GM12878 (cell line): ENCODE measurements at places on chromosomes 2 and 18.

DNA sequence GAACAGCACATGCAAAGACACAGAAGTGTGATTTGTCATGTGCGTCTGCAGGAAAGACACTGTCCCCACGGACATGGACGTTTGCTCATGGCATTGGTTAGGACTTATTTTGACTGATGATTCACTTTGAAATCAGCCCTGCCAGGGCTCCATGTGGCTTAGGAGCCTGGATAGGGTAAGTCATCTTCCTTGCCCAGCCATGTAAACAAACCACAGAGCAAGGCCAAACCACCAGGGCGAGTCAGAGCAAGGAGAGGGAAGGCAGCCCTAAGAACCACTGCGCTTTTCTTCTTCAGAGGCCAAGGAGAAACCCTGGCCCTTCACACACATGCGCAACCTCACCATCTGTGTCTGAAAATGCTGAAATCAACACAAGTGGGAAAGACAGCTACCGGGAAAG, 88.8 kb downstream of the GFPT1 start:
- DNase-seq: no peak

DNA sequence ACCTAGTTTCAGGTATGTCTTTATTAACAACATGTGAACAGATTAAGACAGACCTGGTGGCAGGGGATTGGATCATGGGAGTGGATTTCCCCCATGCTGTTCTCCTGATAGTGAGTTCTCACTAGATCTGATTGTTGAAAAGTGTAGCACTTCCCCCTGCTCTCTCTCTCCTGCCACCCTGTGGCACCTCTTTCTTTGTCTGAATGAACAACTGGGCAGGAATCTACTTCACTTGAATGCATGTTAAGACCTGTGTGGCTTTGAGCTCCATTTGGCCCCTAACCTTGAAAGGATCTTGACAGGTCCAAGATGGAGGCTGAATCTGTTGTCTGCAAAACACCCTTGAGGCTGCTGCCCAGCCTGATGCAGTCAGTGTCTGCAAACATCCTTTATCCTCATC, 194.4 kb downstream of the RNF144A start:
- DNase-seq: no peak

DNA sequence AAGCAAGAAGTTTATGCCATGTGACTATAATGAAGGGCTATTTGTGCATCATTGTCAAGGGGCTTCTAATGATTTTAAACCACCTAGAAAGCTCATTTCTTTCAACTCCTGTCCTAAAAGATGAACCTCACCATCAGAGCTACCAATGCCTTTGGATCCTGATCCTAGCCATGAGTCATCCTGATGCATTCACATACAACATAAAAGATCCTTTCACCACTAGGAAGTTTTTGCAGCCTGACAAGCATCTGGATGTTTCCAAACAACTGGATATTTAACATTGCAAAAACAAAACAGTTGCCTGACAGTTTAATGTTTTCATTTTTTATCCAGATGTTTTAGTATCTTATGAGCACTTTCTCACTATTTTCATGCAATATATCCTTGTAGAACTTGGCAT, 425.3 kb downstream of the MBD2 start:
- DNase-seq: no peak

- DNase-seq: no peak
These were observed 4.5 kb downstream of the STK17B start for GRCh38 chr2:196166876-196167275.

DNA sequence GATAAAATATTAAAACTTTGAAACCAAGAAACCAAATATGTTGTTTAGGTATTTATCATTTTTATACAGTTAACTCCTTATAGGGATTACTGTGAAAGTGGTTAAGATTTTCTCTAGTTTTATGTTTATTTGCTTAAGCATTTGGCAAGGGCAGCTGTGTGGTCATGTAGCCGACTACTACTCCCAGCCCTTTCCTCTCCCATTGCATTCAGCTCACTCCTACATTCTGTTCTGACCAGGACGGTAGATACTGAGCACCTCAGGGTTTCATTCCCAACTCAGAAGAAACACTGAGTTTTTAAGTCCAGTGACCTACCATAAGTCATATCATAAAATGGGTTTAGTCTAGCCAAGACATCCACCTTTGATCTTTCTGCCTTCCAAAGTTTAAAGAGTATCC, 19.8 kb downstream of the FZD5 start:
- DNase-seq: no peak

- no peak for DNase-seq
These were observed 34.0 kb upstream of the SPTBN1 start for GRCh38 chr2:54422072-54422581.

- no peak for DNase-seq
These were observed 67.0 kb downstream of the ZNF521 start for GRCh38 chr18:25284861-25285550.

DNA sequence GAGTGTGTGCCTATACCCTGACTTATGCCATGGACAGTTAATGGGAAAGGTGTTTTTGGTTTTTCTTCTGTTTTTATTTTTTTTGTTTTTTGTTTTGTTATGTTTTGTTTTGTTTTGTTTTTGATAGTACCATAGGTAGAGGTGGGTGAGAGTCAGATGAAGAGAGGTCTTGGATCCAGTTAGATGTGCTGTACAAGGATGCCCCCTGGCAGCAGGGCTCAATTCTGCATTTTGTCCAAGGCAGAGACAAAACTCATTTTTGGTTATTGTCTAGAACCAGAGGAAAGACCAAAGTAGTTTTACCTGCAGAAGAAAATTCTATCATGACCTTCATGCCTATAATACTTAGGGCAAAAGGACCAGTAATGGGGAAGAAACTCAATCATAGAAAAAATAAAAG, 48.5 kb downstream of the SLC5A7 start:
- no peak for DNase-seq

GRCh38 chr2:149038442-149039212, at the start of gene LYPD6B:
Gene LYPD6B, plus strand, starts transcription at chr2:149038699. Its CDS starts 92,250 bp downstream, at chr2:149130949.
- no peak for DNase-seq

GRCh38 chr2:239621611-239622010, 220.8 kb upstream of the HDAC4 start:
- no peak for DNase-seq

DNA sequence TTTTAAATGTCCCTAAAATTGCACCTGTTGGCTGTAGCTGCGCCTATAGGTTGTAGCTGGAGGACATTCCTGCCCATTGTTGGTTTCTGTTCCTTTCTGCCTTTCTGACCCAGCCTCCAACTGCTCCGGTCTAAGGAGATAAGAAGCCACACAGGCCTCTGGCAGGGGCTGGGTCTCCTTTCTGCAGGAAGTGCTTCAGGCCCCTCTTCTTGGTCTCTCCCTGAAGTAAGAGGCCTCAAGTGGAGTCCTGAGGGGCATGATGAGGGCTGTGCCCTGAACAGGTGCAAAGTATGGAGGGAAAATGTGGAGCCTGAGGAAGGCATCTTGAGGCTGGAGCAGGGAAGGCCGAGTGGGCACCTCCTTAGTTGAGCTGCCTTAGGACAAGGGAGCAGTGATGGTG, 10.4 kb upstream of the SFTPB start:
- no peak for DNase-seq

DNA sequence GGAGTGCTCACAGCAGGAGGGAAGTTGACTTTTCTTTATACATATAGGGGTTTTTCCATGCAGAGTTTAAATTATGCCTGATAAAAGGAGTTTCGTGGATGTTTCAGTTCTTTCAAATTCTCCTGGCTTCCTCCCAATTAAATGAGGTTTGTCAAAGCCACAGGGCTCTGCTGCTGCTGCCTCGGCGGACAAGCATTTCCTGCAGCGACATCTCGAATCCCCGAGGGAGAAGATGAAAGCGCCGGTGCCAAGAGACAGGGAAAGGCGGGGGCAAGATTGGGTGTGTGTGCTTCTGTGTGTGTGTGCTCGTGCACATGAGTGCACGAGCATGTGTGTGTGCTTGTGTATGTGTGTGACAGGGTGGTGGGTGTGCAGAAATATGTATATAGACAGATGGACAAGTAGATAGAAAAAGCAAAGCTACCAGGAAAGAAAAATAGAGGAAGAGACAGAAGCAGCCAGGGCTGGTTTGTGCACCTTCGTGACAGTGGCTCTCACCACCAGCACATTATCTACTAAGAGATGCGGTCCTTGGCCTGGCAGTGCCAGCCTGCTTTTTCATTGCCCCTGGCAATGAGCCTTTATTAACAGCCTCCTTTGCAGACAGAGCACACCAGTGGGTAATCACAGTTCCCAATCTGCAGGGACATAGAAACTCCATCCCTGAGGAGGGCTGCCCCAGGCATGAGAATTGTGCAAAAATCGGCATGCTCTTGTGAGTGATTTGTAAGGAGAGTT, 76.2 kb downstream of the CDK15 start:
- DNase-seq: no peak

- DNase-seq: no peak
These were observed 12.8 kb downstream of the ASIC4 start for GRCh38 chr2:219527076-219527394.

DNA sequence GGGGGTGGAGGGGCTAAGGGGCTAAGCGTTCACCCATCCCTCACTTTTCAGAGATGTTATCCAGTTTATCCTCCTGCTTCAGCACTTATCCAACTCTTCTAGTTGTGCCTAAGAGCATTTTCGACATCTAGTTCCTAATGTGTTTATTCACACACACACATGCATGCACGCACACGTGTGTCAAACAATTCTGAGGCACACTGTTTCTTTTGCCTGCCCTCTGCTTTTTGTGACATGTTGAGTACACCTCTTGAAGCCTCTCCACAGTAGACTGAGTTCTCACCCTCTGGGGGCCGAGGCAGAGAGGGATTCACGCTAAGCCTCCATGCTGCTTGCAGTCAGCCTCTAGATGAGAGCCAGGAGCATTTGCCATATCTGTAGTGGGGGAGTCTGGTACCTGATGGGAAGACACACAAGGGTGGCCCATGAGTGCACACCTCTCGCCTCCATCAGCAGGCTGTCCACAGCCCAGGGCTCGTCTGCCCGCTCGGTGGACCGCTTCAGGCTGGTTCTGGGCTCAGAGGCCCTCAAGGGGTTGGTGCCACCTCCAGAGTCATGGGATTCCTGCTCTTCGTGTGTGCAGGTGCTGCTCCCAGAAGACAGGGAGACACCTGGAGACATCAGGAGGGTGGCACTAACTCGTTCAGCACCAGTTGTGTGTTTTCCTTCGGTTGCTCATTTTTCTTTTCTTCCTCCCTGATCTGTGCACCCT, 11.9 kb downstream of the TWIST2 start:
- no peak for DNase-seq

DNA sequence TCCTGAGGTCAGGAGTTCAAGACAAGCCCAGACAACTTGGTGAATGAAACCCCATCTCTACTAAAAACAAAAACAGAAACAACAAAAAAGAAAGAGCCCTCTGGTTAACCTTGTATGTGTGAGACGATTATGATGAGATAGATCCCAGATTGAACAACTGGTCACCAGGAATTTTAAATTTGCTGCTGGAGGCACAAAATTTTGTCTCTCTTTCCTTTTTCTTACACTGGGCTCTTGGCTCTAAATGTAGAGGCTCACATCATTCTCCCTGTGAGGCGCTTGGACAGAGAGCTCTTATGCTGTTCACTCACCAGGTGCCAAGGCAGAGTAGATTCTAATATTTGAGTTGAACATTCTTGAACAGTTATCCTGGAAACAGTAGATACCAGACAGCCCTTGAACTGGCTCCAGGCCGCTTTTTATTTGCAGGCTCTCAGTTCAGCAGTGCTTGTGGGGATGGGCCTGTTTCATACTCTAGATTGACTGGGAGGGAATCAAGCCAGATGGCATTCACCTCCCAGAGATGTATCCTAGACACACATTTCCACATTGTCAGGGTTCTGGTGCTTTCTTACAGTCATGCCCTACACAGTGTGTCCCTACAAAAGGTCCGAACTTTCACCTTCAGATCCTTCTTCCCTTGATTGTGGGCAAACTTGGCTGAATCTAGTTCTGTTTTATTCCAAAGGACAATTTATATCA, 1159.6 kb downstream of the RPIA start:
- DNase-seq: no peak

DNA sequence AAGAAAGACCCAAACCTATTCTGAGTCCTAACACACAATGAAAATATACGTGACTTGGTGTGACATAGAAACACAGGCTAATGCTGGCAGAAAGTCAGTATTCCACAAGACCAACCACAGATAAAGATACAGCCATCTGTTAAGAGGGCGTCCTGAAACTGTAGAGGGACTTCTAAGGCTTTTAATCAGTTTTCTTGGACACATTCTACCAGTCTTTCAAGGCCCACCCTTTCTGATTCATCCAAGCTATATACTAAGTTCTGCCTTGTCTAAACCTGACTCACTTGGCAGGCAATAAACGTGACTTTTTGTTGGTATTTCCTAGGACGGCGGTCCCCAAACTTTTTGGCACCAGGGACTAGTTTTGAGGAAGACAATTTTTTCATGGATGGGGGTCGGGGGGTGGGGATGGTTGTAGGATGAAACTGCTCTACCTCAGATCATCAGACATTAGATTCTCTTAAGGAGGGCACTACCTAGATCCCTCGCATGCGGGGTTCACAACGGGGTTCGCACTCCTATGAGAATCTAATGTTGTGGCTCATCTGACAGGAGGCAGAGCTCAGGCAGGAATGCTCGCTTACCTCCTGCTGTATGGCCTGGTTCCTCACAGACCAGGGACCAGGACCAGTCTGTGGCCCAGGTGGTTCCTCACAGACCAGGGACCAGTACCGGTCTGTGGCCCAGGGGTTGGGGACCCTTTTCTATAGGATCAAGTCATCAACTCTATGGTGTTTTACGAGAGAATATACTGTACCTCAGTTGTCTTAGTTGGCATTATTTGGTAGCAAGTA, 61.4 kb downstream of the SP3 start:
- DNase-seq: no peak

- no peak for DNase-seq
These were observed 104.1 kb upstream of the TRIB2 start for GRCh38 chr2:12612671-12613070.
